ENCODE measurements at places on chromosomes 5 and 9.

DNA sequence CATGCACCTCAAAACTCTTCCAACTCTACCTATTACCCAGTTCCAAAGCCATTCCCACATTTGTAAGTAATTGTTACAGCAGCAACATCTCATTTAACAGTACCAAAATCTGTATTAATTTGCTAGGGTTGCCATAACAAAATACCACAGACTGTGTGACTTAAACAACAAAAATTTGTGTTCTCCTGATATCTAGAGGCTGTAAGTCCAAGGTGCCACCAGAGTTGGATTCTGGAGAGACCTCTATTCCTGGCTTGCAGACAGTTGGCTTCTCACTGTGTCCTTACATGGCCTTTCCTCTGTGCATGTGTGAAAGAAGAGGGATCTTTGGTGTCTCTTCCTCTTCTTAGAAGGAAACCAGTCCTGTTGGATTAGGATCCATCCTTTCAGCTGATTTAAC, 203.8 kb upstream of the PIK3R1 start:
- no peak for DNase-seq

DNA sequence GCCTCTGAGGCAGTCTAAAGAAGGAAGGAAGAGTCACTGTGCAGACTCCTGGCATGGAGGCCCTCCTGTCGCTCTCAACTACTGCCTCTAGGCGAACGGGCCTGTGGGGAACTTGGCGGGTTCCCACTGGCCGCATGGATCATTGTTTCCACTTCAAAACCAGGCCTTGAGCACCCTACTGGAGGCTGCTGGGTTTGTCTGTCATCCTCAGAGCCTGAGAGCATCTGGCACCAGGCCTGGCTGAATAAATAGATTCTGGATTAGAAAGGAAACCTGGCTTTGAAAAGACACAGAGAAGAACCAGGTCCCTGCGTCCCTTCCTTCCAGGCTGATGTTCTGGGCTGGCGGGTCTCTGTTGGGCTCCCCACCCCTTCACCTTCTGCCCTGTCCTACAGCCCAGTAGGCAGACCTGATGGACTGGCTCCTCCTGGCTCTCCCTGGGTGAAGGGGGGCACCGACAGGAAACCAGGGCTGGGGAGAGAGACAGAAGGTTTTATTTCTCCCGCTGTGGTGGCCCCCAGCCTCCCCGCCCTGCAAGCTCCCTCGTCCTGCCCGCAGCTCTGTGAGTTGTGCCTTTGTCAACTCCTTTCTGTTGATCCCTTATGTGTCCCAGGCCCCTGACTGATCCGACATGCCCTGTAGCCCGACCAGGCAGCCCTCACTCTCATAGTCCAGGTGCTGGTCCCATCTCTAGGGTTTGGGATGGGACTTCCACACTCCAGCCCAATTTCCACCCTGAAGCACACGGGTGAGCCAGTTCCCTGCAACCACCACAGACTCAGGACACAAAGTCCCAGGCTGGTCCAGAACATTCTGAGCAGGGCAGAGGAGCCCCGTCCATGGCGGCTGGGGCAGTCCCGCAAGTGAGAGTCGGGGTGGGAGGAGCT, 50.1 kb downstream of the ADAMTS2 start:
- peak; percentile 71 for DNase-seq

- DNase-seq, result no peak
These were observed 3.0 kb downstream of the GDNF start for GRCh38 chr5:37836592-37837413.

- no peak for DNase-seq
These were observed 38.7 kb downstream of the KCTD16 start for GRCh38 chr5:144209361-144209760.

DNA sequence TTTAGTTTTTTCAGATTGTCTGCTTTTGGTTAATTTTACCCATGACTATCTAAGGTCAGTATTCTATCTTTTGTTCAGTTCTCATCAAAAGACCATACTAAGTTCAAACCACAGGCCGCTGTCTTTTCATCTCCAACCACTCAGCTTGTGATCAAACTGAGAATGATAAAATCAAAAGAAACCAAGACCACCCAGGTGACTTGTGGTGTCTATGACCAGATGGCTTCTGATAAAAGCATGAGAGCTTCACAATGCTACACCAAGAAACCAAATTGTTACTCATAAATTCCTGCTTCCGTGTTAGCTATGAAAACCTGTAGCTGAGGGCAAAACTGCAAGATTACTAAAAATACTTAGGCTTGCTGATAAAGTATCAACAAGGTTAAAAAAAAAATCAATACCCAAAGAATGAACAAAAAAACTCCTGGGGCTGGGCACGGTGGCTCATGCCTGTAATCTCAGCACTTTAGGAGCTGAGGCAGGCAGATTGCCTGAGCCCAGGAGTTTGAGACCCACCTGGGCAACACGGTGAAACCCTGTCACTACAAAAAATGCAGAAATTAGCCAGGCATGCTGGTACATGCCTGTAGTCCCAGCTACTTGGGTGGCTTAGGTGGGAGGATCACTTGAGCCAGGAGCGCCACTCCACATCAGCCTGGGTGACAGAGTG, 25.8 kb upstream of the GPX8 start:
- DNase-seq, result no peak

GRCh38 chr5:143133721-143134120, 269.8 kb downstream of the NR3C1 start:
- no peak for DNase-seq

DNA sequence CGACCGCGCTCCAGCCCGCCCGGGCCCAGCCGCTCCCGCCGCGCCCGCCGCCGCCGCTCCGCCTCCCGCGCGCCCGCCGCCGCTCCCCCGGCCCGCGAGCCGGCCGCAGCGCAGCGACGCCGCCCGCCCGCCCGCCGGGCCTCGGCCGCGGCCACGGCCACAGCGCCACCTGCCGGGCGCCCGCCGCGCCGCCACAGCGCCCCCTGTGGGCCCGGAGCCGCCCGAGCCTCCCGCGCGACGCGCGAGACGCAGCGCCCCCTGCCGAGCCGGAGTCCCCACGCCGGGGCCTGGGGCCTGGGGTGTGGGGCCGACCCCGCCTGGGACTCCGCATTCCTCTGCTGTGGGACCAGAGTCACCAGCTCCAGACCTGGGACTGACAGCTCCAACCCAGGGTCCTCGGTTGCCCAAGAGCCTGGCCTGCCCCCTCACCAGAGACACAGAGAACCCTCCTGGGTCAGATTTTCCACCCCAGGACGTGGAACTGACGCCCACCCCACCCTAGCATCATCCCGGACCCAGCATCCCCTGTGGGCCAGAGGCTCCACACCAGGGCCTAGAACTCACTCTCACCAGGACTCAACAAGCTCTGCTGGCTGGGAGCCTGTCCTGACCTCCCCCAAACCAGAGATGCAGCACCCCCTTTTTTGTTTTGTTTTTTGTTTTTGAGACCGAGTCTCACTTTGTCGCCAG, at the start of gene RAPGEF1:
TSS of gene RAPGEF1 (minus strand) at position 118 of the 690 bp plus-strand sequence. CDS start 246 bp downstream, outside the sequence.
- no peak for DNase-seq

GRCh38 chr5:80116465-80116864, 81.3 kb downstream of the THBS4 start:
- DNase-seq, result no peak

DNA sequence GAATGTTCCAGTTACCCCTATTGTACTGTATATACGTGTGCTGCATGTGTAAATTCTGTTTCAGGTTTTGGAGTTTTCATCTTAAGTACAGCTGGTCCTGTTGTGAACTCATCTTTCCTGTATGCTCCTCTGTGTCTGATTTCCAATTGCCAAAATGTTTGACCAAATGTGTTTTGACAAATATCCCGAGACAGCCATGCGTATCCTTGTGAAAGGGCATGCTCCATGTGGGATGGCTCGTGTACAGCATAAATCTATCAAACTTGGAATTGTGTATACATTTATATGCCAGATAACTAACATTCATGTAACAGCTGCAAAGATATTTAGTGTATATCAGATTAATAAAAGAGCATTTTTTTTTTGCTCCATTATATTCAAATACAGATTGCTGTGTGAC, 69.5 kb upstream of the IQGAP2 start:
- no peak for DNase-seq

- no peak for DNase-seq
These were observed 315.3 kb upstream of the RPS23 start for GRCh38 chr5:82593481-82593880.

- DNase-seq, result no peak
These were observed 64.1 kb upstream of the TYRP1 start for GRCh38 chr9:12629067-12629466.

DNA sequence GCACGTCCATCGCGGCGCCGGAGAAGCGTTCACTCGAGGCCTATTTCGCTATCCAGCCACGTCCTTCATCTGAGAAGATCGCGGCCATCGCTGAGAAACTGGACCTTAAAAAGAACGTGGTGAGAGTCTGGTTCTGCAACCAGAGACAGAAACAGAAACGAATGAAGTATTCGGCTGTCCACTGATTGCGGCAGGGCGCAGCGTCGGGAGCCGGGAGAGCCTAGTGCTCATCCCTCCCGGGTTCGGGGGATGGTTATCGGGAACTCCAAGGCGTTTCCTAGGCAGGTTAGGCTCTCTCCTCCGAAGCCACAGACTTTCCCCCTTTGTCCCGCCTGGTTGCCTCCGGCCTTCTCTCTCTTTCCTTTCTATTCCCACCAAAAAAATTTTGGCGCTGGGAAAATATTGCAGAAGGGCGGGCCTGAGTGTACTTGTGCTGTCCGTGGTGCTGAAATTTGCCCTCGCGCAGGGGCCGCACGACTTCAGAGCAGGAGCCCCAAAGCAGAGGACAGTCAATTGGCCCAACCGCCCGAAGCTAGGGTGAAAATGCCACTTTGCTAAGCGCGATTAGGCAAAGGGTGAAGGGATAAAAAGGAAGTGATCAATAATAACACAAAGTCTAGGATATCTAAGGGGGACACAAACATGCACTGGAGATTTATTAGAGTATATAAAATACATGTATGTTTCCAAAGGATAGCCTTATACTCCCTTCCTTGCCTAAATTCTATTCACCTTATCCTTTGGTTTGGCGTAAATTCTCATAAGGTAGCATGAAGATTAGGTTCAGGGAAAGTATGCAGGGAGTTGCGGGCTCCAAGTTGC, 1.8 kb downstream of the POU4F3 start:
- DNase-seq, result peak; percentile 8

- no peak for DNase-seq
These were observed 452.0 kb downstream of the ENC1 start for GRCh38 chr5:74188351-74189105.

DNA sequence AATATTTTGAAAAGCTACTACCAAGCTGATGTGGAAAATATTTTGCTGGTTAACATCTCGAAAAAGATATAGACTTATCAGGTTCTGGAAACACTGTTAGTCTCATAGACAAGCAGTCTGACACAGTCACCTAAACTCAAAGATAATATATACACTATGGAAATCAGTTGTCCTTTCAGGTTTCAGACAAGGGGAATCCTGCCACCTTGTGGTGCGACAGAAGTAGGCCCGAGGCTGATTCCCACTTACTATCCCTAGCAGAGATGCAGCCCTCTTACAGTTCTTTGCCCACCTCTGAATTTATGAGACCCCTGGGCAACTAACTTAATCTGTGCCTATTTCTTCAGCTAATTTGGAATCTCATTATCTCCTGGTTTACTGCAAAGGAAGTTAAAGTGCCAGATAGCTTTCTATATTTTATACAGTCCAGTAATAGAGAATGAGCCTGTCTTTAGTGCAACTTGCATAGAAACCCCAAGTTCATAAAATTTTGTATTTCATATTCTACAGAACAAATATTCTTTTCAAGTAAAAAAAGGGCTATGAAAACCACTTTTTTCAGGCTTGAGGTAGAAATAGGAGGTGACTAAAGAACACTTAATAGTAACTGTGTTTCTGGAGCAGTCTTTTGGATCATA, 16.9 kb downstream of the RAD1 start:
- peak; percentile 13 for DNase-seq

DNA sequence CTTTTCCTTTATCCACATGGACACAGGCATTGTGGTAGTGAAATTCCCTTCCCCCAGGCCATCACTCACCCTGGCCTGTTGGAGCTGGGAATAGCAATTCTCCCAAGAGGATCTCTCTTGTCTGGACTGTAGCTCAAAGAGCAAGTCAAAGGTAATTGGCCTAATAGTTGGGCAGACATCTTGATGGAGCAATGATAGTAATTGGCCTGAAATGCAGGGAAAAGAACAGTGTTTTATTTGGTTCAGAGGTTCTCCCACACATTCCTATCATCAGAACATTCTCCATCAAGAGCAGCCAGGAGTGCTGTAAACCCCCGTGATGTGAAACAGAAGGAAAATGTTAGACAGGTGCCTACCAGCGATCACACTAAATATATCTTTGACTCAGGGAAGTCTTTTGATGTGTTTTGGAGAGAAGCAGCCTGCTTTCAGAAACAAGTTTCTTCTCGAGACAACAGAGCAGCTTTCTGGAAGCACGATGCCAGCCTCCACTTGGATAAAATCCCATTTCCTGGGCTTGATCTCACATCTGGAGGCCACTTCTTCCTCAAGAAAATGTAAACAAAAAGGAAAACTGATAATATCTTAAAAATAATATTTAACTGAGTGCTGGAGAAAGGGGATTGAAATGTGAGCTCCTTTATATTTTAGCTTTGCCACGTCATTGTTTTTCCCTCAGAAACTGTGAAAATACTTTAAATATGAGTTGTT, 198.1 kb upstream of the WWC1 start:
- DNase-seq, result no peak

DNA sequence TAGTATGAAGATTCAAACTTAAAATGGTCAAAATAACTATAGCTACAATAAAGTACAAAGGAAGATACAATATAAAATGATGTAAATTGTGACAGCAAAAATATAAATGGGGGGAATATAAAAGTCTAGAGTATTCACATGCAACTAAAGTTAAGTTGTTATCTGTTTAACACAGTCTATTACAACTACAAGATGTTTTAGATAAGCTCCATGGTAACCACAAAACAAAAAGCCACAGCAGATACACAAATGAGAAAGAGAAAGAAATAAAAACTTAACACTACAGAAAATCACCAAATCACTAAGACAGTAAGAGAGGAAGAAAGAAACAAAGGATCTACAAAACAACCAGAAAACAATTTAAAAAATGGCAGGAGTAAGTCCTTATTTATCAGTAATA, 17.0 kb upstream of the SH3TC2 start:
- no peak for DNase-seq

DNA sequence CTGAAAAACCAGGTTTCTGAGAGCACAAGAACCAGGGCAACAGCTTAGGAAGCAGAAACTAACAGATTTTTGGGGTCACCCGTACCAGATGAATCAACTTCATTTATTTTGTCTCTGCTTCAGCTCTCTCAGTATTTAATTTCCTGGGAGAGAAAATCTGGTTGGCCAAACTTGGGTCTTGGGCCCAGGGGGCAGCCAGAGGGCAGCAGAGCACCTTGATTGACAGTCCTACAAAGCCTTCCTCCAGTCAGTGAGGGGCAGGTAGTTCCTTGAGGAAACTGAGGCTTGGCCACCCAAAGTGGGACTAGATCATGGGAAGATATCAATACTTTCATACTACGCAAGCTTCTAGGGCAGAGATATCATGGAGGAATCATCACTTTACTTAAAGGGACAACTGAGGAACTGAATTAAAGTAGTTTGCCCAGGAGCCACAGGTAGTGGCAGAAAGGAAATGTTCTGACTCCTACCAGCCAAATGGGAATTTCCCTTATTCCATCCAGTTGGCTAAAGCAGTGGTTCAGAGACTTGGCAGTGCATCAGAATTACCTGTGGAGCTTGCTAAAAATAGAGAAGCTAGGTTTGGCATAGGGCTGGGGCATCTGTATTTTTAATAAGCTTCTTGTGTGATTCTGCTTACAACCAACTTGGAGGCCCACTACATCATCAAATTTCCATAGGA, 21.5 kb upstream of the ARHGAP26 start:
- no peak for DNase-seq

GRCh38 chr5:131945551-131946168, at the start of gene MEIKIN:
Gene MEIKIN, minus strand, starts transcription at chr5:131945663. Its CDS starts 158 bp downstream, at chr5:131945505.
- no peak for DNase-seq

Measured in GM04503 (cell line).